Natural killer cell treated with Interleukin-12 subunit alpha and Interleukin-12 subunit beta and Interleukin-15 and Interleukin-18, amount 100 ng/mL, for 72 hours (primary cell): ENCODE measurements at places on chromosomes 7 and 10. TPM values are rescaled to one million over a fixed set of nuclear protein-coding genes. Genes with fewer than 3 reads are reported as not detected.

GRCh38 chr7:664997-665735, 61.3 kb upstream of the DNAAF5 start:
- no peak for DNase-seq
- H3K27me3 ChIP-seq: no peaks in the 10 kb centered on the region
- no peak overlapping the region for H3K27ac ChIP-seq
- H3K36me3 ChIP-seq: peaks cover 6% of the 10 kb centered on the region
- no peaks in the 10 kb centered on the region for H3K4me1 ChIP-seq

The SOSTDC1 gene
- not detected for total RNA-seq

DNA sequence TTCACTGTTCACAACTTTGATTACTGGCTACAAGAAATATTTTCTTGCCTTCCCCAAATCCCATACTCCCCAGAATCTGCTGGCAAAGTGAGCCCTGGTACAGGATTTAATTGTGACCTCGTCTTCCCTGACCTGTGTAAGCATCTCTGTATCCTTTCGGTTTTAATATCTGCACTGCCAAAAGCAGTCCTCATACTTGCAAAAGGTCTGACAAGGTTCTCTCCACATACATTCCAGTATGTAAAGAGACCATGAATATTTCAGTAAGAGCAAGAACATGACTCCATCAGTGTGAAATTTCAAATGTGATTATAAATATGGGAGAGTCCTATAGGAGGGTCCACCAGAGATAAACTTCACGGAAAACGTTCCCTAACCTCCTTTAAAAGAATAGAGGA, 134.0 kb upstream of the TCF7L2 start:
- H3K36me3 ChIP-seq: peaks cover 10% of the 10 kb centered on the region
- H3K4me1 ChIP-seq: peaks cover 32% of the 10 kb centered on the region
- peak overlapping the region; percentile 50 for H3K4me3 ChIP-seq

DNA sequence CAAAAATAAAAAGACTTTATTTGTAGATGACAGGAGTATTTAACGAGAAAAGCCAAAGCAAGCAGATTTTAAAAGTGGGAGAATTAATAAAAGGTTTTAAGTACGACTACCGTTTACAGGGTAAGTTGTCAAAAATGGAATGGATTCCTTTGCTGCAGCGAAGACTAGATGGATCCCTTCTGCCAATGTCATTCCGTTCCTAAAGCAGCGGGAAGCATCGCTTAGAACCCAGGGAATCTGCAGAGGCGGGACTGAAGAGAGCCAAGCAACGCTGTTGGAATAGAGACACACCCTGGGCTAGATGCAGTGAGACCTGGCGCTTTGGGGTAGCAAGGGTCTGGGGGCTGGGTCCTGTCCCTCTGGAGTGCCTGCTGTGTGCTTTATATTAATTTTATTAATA, 303.1 kb upstream of the MKI67 start:
- H3K27ac ChIP-seq: no peak overlapping the region
- no peak overlapping the region for H3K4me3 ChIP-seq
- no peaks in the 10 kb centered on the region for H3K4me1 ChIP-seq
- no peak for DNase-seq
- peaks cover 18% of the 10 kb centered on the region for H3K27me3 ChIP-seq
- no peaks in the 10 kb centered on the region for H3K36me3 ChIP-seq
